ENCODE measurements at places on chromosomes 1 and 21. TPM values are rescaled to one million over a fixed set of nuclear protein-coding genes. Genes with fewer than 3 reads are reported as not detected.

Gene C1orf115
- 37.5 TPM for polyA plus RNA-seq

Gene CLCA1
- not detected for polyA plus RNA-seq

DNA sequence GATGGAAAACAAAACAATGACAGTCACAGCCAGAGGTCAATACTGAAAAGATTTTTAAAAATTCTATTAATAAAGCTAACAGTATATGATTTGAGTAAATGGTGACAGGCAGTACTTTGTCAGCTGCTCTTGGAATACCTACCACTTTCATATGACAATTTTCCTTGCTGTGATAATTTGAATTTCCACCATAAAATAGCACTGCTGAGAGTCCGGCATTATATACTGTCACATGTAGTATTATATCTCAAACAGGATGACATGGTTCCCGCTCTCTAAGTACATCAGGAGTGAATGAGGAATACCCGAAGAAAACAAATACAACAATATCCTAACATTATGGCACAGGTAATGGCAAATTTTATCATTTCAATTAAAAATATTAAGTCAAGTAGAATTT is 146.8 kb upstream of the TMPRSS15 start:
- DNase-seq, result no peak

DNA sequence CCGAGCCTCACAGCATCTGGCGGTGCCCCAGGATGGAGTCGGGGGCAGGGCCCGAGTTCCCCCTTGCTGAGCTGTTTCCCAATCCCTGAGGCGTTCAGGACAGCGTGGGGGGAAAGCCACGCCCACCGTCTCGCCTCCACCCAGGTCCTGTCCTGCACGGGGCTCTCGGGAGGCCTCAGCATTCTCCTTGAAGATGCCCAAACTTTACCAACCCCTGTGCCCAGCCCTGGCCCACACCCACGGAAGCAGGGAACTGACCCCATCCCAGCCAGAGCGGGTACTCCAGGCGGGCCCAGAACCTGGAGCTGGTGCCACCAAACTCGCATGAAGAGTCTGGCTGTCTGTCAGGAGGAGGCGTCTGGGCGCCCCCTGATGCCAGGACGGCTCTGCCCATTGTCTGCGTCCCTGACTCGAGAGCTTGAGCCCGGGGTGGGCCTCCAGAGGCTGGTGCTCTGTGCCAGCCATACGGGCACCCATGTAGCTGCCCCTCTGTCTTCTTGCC is 35.3 kb upstream of the POFUT2 start:
- DNase-seq, result no peak

DNA sequence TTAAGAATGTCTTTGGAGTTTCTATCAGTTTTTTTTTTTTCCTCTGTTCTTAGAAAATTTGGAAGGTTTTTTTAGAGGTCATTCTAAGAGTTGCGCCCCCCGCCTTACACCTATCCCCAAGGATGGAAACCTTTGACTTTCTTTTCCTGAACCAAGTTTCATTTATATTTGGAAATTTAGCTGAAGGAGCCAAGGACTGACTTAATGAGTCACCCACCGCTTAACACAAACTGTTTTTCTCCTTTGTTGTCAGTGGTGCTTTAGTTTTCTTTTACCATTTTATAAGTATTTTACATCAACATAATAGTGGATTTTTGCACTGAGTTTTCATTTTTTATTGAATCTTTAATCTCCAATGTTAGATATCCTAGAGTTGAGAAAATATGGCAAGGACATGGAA is 25.3 kb downstream of the USP25 start:
- DNase-seq, result no peak

DNA sequence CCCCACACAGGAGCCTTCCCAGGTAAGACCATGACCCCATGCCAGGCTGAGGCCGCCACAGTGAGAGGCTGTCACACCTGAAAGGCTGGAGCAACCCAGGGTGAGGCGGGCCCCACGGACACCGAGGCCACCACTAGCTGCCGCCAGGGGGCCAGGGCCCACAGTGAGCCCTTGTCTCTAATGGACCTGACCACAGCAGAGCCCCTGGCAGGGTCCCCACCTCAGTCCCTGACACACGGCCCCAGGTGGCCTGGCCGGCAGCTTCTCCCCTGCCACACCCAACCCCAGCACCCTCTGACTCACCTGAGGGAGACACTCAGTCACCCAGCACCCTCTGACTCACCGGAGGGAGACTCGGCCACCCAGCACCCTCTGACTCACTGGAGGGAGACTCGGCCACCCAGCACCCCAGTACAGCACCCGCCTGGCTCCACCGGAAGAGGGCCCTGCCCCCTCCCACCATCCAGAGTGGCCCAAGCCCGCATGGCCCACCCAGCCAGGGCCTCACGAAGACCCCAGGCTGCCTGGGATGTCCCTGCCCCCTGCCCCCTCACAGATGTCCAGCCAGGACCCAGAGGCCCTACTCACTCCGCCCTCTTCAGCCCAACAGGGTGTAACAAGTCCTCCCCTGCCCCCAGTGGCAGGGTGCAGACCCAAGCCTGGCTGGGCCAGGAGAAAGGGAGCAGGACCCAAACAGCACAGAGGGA is 4.4 kb downstream of the DVL1 start:
- DNase-seq, result no peak

Data from naive B cell (primary cell).